ENCODE measurements at places on chromosomes 12 and 14. TPM values are rescaled to one million over a fixed set of nuclear protein-coding genes. Genes with fewer than 3 reads are reported as not detected.

- DNase-seq, result peak; percentile 46
Observed at GRCh38 chr14:91138511-91139359, 24.9 kb downstream of the DGLUCY start.

- no peak for DNase-seq
Observed at GRCh38 chr12:24728366-24728765, 220.5 kb downstream of the BCAT1 start.

DNA sequence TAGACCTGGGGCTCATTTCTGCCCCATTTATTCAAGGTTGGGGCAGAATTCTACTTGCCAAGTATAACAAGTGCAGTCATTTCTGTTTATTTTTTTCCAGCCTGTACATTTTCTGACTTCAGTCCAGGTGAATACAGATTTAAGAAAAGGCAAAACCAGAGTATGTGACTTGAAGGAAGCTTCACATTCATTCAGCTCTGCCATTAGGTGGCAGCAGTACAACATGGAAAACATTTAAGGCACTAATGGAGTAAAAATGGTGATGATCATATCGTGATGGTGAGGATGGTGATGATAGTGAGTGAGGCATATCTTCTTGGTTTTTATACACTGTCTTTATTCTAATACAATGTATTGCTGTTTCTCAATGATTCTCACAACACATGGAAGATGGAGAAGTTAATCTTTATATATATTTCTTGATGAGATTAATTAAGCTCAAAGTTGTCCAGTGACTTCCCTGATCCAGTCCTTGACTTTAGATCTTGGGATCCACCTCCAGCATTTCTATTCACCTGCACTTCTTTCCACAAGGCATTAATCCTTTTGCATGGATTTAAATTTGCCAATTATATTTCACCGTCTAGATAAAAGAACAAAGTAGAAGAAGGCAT is 176.7 kb upstream of the SEL1L start:
- DNase-seq, result no peak

DNA sequence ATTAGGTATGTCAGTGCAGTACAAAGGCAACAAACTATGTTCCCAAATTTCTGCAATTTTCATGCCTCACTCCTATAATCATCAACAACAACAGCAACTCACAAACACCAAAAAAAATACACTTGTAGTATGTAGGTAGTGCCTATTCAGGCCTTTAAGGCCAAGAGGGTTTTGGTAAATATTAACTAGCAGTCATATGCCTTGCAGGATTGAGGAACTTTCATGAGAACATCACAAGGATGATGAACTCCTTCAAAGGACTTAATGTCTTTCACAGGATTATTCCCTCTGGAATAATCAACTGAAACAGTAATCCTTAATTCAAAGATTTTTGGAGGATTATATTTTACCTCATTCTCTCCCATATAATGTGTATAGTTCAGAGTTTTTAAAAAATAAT is 293.8 kb downstream of the NOVA1 start:
- DNase-seq, result no peak

DNA sequence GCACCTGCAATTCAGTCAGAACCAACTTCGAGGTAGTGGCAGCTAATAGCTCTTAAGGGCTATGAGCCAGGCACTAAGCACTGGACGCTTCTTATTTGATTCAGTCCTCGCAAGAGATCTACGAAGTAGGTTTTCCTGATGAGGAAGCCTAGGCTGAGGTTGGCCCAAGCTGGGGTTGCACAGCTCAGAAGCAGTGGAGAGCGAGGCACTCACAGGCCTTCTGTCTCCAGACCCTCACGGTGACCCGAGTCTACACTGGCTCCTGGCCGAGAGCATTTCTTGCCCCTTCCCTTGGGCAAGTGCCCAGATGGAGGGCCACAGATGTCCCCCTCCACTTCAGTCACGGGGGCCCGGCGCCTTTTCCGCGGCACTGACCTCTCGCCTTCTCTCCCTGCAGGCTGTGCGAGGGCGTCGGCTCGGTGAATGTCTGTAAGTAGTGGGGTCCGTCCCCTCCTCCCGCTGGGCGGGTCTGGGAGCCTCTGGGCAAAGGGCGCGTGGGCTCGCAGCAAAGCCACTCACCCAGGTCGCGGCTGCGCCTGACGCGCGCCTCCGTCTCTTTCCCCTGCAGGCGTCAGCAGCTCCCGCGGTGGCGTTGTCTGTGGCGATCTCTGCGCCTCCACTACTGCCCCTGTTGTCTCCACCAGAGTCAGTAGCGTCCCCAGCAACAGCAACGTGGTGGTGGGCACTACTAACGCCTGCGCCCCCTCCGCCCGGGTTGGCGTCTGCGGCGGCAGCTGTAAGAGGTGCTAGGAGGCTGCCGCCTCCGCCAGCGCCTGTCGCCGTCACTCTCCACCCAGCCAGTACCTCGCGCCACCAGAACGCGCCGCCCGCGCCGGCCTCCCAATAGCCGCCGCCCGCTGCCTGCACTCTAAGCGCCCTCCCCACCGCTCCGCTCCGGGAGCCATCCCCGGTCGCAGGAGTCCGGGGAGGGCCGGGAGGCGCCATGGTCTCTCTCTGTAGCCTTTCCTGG is 13.1 kb downstream of the KRT83 start:
- peak; percentile 40 for DNase-seq

- no peak for DNase-seq
Observed at GRCh38 chr14:67396381-67396970, 15.5 kb downstream of the PLEK2 start.

DNA sequence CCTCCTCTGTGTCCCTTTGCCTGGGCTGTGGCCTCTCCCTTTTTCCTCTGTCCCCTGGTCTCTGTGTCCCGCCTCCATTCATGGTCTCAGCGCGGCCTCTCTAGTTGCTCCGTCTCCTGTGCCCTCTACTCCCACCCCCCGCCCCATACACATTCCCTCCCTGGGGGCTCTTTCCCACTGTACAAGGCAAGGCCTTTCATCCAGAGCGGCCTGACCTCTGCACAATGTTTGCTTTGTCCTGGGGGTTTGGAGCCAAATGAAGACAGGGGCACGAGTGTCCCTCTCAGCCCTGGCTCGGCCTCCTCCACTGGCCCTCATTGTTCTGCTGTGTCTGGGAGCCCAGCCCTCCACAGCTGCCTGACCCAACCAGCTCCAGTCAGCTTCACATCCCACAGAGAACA is 678.6 kb downstream of the BCL11B start:
- no peak for DNase-seq

DNA sequence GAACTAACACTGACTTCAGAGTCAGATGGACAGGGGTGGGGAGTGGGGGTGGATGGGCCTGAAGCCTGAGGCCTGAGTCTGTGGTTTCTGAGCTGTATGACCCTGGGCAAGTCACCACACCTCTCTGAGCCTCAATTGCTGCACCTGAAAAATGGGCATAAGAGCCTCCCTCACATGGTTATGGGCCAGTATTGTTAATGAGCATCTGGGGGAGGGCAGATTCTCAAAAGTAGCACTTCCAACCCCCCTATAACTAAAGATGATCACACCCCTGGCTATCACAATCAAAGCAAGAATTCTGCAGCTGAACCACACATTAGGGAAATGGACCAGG is 168.6 kb downstream of the RBM19 start:
- DNase-seq, result no peak

- DNase-seq, result no peak
Observed at GRCh38 chr12:49954863-49955830, 4.6 kb downstream of the AQP2 start.

- no peak for DNase-seq
Observed at GRCh38 chr14:95817271-95817670, 59.4 kb upstream of the TUNAR start.

DNA sequence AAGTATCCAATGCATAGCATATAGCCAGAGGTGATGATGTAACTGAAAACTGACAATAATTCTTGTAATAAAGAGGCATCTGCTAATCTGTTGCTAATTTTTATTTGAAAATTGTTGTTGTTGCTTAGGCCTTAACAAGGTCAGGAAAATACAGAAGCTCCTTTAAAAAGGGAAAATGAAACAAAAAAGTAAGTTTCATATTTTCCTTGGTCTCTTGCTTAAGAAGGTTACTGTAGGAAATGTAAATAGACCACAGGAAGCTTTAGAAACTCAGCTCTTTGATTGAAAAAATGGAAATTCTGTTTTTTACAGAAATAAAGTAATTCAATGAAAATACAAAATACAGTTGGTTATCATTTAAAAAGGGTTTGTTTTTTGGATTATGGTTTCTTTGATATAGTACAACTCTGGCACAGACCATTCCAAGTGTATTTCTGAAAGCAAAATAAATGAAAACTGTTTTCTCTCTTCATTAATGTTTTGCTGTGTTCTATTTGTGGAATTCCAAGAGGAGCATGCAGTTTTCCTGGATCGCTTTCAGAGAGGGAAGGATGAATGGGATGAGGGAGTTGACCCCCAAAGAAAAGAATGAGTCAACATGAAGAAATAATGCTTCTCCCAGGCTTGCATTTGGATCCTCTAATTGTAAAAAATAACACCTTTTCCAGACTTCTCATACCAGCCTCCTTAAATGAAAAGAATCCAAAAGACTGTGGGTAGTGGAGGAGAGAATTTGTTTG is 398.0 kb upstream of the FAR2 start:
- DNase-seq, result no peak

- DNase-seq, result no peak
Observed at GRCh38 chr12:100576331-100577036, 3.0 kb downstream of the GAS2L3 start.

Gene UNC119B
- total RNA-seq, result 25.1 TPM

Gene SETD1B
- 24.0 TPM for total RNA-seq

Gene SIX6
- total RNA-seq, result not detected

Gene CLEC2A
- total RNA-seq, result not detected

Gene SLC38A6
- 4.6 TPM for total RNA-seq

Gene TNFAIP2
- total RNA-seq, result 0.64 TPM

Gene LRRC23
- 4.7 TPM for total RNA-seq

Gene LAG3
- 215 TPM for total RNA-seq

Gene PMCH
- 210 TPM for total RNA-seq

Gene PRIMA1
- not detected for total RNA-seq

Gene FOXN4
- total RNA-seq, result not detected

Gene BAZ1A
- 85.7 TPM for total RNA-seq

Gene MSI1
- total RNA-seq, result 3.5 TPM

Data from activated T-helper 2 cell treated with anti-CD3 and anti-CD28 coated beads, Interferon-gamma antibody, Interleukin-2, Interleukin-4, amounts not matched to agents 10 μg/mL and 5 μg/mL and 100 μg/mL, durations not matched to agents 14 hours and 24 hours and 36 hours (primary cell).